ENCODE measurements at places on chromosomes 2 and 18. TPM values are rescaled to one million over a fixed set of nuclear protein-coding genes. Genes with fewer than 3 reads are reported as not detected.

DNA sequence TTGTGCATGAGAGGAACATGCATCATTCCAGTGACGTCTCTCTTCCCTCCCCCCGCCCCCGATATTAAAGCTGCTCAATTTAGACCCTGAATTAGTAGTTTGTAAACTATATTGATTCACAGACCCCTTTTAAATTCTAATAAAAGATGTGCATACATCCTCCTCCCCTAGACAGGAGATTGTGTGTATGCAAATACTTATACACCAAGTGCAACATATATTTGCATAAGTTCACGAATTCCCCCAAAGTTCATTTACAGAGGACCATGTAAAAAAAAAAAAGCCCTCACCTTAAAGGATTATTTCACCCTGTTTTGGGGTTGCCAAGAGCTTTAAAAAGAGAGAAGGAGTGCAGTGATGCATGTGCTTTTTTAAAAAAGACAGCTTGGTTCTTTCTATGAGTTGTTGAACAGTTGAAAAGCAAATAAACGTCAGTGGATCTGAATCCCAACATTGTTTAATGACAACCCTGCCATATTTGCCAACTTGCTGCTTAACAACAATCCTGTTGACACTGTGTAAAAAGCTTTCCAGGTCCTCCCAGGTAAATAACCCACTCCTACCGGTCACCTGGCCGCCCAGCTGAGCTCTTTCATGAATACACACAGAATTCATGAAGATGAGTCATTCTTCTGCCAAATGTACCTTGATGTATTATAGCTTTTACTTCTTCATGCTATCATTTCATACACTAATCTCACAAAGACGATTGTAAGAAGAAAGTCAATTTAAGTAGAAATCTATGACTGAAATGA lies 211.5 kb downstream of the IKZF2 start:
- DNase-seq = no peak
- no peak overlapping the region for H3K4me3 ChIP-seq
- H3K27me3 ChIP-seq = no peaks in the 10 kb centered on the region
- H3K36me3 ChIP-seq = no peaks in the 10 kb centered on the region
- no peak overlapping the region for H3K27ac ChIP-seq

Gene CFAP65
- not detected for total RNA-seq

DNA sequence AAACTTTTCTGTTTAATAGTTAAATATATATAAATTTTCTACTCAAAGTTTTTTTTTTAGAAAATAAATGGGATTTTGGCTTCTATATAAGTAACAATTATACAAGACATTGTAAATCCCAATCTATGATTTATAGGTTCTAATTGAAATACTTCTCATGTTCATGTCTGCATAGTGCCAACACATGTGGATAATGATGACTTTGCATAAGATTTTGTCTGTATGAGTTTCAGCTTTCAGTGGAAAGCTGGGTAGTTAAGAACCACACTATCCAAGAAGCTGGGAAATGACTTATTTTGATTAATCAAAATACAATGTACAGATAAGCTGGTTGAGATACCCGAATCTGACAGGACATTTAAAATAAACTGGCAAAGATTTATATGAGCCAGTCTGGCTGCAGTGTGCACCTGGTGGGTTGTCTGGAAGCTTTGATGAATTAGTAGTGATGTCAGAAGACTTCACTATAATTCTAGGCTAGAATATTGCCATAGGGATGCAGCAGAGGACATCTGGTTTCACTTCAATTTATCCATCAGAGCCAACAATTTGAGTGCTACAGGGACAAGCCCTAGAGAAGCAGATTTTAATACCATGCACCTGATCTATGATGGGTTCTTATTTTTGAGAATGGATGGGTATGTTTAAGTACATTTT lies 45.4 kb downstream of the EML6 start:
- DNase-seq = no peak
- H3K27ac ChIP-seq = no peak overlapping the region
- H3K4me1 ChIP-seq = no peaks in the 10 kb centered on the region

Gene UGT1A8
- total RNA-seq = not detected

Gene CNTNAP5
- not detected for total RNA-seq

DNA sequence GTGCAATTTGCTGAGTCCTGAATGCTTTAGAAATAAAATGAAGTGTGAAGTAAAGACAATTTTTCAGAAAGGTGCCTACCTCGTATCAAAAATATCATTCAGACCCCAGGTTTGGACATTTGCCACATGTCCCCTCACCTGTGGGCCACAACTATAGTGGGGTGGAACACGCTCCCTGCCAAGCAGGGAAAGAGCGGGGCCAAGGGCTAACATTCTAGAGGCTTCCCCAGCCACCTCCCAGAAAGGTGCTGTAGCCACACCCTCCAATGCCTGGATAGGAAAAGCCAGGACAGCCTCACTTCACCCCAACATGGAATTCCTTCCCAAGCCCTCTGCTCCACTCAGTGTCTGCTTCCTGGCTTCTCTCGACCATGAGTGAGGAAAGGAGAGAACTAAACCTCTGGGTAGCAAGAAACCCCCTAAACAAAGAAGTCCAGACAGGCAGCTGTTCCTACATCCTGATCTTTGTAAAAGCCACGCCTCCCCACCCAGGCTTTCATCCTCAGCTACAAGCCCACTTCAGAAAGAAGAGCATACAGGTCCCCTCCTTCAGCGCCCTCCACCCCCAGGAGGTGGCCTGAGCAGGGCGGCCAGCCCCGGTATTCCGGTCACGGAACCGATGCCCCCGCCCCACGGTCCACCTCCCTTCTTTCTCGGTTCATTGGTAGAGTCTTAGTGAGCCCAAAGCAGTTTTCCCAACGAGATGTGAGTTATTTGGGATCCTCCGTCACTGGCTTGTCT lies 2.1 kb downstream of the COL6A3 start:
- peak overlapping the region; percentile 65 for H3K4me3 ChIP-seq
- peak overlapping the region; percentile 98 for H3K27ac ChIP-seq
- H3K27me3 ChIP-seq = no peaks in the 10 kb centered on the region
- peak; percentile 88 for DNase-seq
- H3K36me3 ChIP-seq = no peaks in the 10 kb centered on the region
